ENCODE measurements at places on chromosomes 7 and 10.

GRCh38 chr10:120432209-120432608 lies 24.8 kb upstream of the PLPP4 start:
- DNase-seq: no peak

GRCh38 chr10:62690703-62691102 lies 113.8 kb upstream of the ADO start:
- DNase-seq: no peak

- DNase-seq: no peak
Observed at GRCh38 chr10:35058134-35058533, 32.0 kb downstream of the CUL2 start.

DNA sequence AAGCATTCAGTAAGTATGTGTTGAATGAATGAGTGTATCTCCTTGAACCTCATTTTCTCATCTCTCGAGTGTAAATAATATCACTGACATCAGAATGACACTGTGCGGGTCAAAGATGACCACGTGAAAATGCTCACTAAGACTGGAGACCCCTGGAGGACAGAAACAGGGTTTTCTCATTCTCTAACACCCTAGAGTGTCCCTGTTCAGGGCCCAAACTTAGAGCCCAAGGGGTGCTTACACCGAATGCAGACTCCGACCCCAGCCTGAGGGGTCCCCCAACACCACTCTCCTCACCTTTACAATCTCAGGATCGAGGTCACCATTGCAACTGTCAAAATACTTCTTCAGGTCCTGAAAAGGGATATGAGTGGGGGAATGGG lies 1.4 kb downstream of the CDK5 start:
- no peak for DNase-seq

GRCh38 chr10:51935341-51935740 lies 235.9 kb upstream of the CSTF2T start:
- DNase-seq: no peak

Data from stimulated activated CD8-positive, alpha-beta memory T cell treated with anti-CD3 and anti-CD28 coated beads, Interleukin-7, amount 100 ng/mL, for 48 hours (primary cell).